HS-27A (cell line): ENCODE measurements at places on chromosomes 7 and 10.

DNA sequence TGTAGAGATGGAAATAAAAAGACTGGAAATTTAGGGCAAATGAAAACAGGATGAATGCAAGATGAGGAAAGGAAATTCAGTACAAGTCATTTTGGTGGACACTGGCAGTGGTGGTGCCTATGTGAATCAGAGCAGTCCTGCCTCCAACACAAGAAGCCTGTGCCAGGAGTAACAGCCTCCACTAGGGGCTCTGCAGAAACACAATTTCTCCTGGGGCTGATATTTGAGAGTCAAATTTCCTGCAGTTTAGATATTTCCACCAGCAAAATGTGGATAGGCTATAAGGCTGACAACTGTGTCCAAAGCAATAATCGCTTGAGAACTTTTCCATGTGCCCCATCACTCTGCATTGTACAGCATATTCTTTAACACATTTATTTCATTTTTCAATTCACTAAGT is 4.7 kb upstream of the PLXDC2 start:
- DNase-seq: no peak

DNA sequence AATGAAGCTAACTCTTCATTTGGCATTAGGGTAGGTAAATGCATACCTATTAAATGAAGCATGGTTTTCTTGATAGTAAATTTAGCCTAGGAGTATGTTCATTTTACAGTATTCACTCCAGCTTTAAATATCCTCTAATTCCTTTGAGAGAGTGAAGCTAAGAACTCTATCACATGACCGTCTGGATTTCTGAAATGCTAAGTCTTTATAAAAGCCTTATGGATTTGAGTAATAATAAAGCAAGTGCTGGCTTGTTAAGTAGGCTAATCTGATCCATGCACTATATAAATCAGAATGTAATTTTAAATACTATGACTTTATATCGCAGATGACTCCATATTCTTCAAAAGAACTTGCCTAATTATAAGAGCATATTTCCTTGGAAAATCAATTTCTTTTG is 64.8 kb downstream of the REEP3 start:
- DNase-seq: no peak

- DNase-seq: no peak
Observed at GRCh38 chr7:92988051-92988450, 129.7 kb downstream of the SAMD9 start.

- DNase-seq: no peak
Observed at GRCh38 chr10:76763376-76763775, 874.2 kb downstream of the KCNMA1 start.

DNA sequence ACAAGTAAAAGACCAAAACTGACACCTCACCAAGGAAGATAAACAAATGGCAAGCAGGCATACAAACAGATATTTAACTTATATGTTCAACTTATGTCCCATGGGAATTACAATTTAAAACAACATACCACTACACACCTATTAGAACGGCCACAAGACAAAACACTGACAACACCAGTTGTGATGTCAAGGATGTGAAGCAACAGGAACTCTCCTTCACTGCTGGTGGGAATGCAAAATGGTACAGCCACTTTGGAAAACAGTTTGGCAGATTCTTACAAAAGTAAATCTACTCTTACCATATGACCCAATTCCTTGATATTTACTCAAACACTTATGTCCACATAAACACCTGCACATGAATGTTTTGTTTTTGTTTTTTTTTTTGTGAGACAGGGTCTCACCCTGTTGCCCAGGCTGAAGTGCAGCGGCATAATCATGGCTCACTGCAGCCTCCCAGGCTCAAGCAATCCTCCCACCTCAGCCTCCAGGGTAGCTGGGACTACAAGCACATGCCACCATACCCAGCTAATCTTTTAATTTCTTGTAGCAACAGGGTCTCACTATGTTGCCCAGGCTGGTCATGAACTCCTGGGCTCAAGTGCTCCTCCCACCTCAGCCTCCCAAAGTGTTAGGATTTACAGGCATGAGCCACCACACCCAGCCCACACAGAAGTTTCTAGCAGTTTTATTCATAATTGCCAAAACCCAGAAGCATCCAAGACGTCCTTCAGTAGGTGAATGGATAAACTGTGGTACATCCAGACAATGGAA is 27.3 kb downstream of the HERC4 start:
- DNase-seq: no peak

GRCh38 chr10:13329565-13329964 is 18.5 kb downstream of the SEPHS1 start:
- no peak for DNase-seq

DNA sequence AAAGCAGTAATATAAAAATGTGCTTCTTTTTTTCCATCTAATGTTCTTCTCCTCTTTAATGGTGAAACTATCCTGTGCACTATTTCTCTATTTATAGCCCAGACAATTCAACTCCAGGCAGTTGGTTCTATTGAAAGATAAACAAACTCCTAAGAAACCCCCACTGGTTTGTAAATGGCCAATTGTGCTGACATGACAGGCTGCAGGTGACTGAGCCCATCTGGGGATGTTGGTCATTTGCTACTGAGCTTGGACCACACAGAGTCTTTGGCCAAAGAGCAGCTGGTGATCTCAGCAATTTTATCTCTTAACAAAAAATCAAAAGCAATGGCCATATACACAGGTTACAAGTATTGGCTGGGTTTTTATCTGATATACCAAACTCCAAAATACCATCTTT is 631.8 kb upstream of the CELF2 start:
- no peak for DNase-seq

DNA sequence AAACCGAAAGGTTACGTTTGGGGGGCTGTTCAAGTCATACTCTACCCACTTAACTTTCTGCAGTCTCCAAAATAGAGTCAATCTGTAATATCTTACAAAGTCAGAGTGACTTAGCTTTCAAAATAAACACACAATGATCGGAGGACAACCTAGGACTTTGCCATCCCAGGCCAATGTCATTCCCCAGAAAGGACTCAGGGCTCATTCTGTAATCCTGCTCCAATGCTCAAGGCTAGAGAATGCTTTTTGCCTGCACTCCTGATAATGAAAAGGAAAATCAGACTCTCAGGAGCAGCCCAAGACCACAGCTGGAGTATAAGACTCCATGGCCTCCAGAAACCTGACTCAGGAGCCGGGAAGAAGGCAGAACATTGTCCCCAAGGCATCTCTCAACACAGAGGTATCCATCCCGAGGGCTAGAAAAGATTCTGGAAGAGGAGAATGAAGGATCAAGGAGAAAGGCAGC is 28.5 kb upstream of the ASCC1 start:
- no peak for DNase-seq

- DNase-seq: no peak
Observed at GRCh38 chr7:26013551-26014083, 138.4 kb upstream of the NFE2L3 start.

DNA sequence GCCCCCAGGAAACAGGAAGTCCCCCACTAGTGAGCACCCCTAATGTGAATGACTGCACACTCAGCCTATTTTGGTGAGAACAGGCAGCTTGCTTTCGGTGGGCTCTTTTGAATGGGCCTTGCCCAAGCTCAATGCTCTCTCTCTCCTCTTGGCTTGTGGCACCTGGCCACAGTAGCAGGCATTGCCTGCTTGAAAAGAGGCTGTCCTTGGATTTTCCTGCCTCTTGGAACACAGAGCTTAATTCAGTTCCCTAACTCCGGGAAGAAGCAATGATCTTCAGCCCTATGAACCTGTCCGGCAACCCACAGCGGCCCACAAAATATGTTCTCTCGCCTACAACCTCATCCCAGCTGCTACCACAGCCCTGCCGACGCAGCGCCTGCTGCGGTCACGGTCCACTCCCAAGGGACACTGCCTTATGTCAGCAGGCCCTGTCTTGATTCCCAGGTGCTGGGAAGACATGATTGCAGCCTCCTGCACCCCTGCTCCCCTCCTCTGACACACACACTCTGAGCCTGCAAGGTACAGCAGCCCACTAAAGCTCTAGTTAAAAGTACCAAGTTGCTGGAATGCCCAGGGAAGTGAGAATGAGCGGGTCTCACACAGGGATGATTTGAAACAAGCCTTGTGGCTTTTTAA is 715.5 kb upstream of the GALNT17 start:
- no peak for DNase-seq

- no peak for DNase-seq
Observed at GRCh38 chr10:95096143-95096542, 26.8 kb upstream of the CYP2C8 start.

- DNase-seq: no peak
Observed at GRCh38 chr7:85529201-85529600, 342.3 kb upstream of the SEMA3D start.

DNA sequence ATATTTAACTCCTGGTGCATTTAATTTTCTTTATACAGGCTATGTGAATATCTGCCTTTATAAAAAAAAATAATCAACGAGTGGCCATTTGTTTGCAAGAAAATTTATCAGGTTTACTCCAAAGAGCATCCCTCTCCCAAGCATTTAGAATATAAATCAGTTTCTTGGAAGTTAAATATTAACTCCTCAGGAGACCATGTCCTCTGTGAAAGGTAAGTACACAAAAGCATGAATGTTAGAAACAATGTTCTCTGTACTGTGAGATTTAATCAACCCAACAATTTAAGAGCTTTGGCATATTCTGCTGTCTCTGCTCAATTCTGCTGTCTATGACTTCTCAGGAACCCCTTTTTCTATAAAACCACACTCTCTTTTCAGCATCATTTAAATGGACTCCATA is 119.3 kb upstream of the LAMB4 start:
- DNase-seq: no peak

- DNase-seq: no peak
Observed at GRCh38 chr7:77258014-77258413, 58.4 kb upstream of the FGL2 start.

DNA sequence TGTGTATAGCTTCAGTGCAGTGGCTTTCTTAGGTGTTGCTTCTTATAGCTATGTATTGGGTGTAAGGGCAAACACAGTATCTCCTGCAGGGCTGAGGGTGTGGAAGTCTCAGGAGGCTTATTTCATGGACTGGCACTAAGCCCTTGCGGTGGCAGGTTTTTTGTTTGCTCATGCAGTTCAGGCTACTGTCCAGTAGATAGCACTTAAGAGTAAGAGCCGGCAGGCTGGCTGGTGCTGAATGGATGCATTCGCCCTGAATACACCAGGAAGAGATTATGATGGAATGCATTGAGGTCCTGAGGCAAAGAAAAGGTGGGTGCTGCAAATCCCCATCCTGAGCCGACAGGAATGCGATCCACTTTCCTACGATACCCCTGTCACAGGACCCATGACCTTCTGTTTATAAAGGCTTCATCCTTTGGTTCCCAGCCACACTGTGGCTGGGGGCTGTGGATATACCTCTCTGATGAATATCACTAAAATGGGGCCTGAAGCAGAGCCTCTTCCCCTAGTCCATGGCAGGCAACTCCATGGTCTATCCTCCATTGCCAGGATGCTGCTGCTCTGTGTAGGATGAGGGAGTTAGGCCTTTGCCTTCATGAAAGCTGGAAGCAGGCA is 44.9 kb downstream of the ANXA8 start:
- no peak for DNase-seq

DNA sequence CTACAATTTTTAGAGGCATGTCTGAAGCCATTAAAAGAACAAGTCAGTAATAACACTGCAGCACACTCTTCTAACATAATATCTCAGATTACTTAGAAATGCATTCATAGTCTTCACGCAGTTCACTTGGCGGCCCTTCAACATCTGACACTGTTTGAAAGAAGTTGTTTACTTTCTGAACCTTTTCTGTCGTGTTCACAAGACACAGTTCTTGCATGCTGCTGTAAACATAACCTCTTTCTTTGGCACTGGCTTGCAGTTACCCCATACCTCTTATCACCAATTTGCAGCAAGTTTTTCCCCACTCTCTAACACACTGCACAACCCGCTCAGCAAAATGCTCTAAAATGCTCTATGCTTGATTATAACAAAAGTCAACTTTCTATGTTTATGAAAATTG is 12.0 kb downstream of the PIP4K2A start:
- no peak for DNase-seq

DNA sequence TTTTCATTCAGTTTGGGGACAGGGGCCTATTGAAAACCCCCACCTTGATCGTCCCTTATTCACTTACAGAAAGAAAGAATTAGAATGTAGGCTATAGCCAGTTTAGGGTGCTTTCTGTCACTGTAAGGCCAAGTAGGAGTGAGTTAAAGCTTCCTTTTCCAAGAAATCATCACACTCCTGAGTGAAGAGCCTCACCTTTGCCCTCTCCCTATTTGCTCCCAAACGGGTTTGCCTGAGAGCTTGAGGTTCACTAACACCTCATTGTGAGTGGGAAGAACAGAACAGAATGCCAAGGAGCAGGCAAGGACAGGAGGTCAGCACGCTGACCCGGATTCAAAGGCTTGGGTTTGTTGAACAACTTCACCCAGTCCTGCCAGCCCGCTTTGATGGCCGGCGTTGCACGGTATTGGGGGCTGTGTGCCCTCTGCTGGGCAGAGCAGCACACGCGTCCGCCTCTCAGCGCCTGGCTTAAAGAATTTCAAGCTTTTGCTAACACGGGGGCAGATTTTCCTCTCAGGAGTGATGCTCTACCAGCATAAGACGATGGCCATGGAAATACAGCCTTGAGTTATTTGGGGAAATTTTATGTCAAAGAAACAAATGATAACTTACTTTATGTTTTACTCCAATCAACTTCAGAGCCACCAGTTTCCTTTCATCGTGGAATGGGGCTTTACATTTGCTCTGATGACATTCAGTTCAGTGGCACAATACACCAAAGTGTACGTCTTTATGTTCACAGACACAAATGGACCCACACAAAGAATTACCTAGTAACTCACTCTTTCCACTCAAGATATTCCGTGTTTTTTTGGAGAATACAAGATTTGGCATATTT is 470.0 kb downstream of the SUGCT start:
- no peak for DNase-seq

DNA sequence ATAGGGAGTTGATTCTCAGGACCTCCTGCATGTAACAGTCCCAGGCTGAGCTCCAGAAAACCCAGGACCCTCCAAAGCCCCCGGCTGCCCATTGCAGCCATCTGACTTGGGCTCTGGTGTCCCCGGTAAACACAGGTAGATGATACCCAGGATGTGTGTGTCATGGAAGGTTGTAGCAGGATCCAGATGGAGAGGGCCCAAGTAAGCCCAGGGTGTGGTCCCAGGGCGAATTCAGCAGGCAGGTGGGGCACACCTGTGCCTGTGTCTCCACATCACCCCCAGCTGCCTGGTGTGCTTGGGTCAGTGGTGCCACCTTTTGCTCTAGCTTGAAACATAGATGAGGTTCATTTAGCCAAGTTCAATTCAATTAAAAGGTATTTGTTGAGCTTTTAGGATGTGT is 524.1 kb downstream of the GLRX3 start:
- DNase-seq: no peak

- no peak for DNase-seq
Observed at GRCh38 chr7:113113912-113114311, 4.4 kb downstream of the SMIM30 start.

DNA sequence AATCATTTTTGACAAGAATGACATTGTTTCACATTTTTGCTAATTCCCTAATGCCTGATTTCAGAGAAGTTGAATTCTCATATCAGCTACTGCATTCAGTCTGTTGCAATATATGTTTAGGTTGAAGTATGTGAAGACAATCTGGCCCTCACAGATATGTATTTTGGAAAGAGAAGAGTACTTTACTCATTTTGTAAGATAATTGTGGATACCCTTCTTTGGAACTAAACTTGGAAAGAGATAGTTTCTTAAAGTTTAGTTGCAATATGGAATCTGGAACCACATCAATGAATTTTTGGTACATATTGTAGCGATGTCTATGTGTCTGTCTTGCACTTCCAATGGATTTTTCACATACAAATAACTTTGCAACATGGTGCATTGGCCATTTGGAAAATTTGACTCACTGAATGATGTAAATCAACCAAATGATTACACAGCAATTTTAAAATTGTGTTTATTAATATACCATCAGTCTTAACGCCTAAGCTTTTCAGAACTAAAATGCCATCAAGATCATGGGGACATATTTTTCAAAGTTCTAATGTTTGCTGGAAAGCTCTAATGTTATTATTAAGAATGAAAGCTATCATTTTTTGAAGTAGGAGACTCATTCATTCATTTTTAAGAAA is 39.3 kb upstream of the TMEM26 start:
- DNase-seq: no peak
